ENCODE measurements at places on chromosomes 7 and 10.

- no peak for DNase-seq
Observed at GRCh38 chr10:100907175-100907574, 5.6 kb upstream of the SLF2 start.

DNA sequence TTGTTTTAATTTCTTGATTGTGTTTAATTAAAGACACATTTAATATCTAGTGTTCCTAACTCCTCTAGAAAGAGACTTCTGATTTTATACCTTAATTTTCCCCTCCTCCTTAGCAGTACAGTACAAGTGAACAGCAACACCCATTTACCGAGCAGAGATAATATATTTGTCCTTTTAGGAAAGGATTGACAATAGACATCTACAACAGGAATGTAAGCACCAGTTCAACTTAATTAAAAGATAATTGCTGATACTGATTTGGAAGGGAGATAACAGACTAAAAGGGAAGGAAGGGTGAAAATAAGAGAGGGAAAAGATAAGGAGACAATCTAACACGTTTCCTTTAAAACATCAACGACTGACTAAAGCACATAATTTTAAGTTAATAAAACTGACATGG is 119.3 kb downstream of the SRPK2 start:
- DNase-seq = no peak

DNA sequence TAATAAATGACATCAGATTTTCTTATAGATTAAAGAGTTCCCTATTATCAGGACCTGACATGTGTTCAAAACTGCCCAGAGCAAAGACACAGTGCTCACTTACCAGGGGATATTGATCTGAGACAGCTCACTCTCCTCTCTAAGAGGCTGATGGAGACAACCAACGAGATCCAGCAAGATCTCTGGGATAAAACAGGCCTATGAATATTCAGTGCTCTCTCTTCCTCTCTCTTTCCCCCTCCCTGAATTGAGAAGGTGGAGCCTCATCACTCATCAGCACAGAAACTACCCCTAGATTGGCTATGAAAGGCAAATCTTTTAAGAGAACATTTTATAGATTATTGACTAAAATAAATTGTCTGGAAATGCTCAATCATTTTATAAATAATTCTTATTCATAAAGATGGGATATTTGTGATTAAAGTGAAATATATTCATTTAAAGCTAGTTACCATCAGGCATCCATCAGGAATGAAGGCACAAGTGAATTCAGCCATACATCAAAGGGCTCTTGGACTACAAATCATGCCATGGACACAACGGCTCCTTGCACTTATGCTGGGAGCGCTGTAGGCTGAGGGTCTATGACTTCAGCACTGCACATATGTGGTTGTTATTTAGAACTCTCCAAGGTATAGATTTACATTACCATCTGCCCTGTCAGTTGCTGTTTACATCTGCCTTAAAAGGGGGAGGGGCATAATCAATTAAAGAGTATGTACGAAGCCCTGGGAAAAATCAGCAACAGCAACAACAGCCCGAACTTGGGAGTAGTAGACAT is 3.4 kb upstream of the PPP1R17 start:
- no peak for DNase-seq

- DNase-seq = no peak
Observed at GRCh38 chr10:971150-971542, 17.1 kb upstream of the GTPBP4 start.

GRCh38 chr10:130363899-130364445 is 227.8 kb downstream of the GLRX3 start:
- no peak for DNase-seq

DNA sequence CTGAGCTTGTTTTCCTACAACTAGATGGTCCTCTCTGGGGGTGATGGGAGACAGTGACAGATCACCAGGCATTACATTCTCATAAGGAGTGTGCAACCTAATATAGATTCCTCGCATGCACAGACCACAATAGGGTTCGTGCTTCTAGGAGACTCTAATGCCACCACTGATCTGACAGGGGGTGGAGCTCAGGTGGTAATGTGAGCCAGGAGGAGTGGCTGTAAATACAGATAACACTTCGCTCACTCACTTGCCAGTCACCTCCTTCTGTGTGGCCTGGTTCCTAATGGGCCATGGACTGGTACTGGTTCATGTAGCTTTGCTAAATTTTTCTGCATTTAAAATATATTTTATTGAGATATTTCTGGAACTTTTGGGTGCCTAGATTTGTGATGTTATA is 202.3 kb upstream of the ZNF32 start:
- DNase-seq = no peak

DNA sequence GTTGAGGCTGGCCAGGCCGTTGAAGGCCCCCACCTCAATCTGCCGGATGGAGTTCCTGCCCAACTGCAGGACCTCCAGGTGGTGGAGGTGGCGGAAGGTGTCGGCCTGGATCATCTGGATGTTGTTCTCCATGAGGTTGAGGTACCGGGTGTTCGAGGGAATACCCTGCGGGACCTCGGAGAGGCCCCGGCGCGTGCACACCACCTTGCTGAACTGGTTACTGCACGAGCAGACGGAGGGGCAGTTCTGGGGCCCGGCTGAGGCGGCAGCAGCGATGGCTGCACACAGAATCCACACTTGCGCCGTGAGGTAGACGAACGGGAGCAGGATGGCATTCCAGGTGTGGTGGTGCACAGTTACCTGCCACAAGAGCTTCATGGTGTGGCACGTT is 979 bp downstream of the LRRC4 start:
- DNase-seq = no peak

DNA sequence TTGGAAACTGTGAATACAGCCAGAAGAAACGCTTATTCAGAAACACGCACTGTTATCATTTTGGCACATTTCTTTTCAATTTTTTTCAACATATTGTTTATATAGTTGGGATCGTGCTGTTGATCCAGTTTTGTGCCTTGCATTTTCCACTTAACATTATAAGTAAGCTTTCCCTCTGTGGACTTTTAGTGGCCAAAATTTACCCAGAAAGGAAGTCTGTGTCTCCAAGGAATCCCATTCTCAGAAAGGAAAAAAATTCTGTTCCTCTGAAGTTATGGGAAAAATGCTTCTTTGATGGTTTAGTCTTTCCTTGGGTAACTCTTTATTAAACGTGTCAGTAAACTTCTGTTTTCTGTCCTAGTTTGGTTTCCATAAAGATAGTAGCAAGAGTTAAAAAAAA is 280.0 kb downstream of the REEP3 start:
- DNase-seq = no peak

GRCh38 chr7:46651070-46651469 is 730.0 kb upstream of the IGFBP3 start:
- no peak for DNase-seq

- no peak for DNase-seq
Observed at GRCh38 chr7:1071731-1072254, 16.1 kb upstream of the GPER1 start.

DNA sequence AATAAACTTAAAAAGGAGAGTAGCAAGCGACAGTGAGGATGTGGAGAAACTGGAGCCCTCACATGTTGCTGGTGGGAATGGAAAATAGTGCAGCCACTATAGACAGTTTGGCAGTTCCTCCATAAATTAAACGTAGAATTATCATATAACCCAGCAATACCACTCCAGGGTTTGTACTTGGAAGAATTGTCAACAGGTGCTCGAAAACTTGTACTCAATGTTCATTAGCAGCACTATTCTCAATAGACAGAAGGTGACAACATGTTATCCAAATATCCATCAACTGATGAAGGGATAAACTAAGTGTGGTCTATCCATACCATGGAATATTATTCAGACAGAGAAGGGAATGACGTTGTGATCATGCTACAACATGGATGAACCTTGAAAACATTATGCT is 71.9 kb downstream of the GALNT11 start:
- DNase-seq = no peak

DNA sequence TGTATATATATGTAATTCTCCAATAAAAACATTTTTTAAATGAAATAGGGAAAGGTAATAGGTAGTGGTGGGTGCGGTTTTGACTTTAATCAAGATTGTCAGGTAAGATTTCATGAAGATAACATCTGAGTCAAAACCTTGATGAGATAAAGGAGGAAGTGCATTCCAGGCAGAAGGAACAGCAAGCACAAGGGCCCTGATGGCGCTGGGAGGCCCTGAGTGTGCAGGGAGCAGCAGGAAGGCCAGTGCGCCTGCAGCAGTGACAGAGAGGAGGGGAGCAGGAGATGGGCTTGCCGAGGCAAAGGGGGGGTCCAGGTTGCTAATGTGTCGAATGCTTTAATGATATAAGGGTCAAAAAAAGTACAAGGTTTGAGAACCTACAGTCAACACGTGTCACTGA is 69.8 kb downstream of the GNA12 start:
- no peak for DNase-seq

DNA sequence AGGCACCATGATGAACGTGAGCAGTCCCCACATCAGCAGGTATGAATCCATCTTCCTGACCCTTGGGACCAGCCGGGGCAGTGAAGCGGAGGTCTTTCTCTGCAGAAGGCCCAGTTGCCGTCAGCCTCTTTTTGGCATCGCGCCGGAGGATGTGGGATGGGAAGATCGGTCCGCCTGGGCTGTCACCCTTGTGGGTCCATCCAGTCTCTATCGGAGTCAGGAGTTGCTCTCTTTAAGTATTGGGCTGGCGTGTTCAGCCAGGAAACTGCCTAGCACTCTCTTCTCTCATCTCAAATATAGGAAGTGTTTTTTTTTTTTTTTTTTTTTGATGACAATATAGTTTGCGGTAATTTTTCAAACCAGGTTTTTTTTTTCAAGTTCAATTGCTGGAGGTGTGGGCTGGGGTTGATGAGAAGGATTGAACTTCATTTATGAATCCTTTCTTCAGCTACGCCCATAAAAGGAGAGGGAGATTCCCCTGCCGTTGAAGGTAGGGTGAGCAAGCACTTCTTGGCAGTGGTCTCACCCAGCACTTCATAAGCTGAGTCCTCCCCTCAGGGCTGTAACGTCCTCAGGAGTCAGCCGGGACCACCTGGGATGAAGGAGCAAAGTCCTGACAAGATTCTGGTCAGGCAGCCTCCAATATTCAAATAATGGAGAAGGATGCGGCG is at the start of gene IL2RA:
TSS of gene IL2RA (minus strand) at position 267 of the 671 bp plus-strand sequence. CDS start at position 51, 216 bp downstream.
- peak; percentile 64 for DNase-seq

- no peak for DNase-seq
Observed at GRCh38 chr7:30176463-30177109, 41.8 kb downstream of the MTURN start.

- DNase-seq = no peak
Observed at GRCh38 chr7:2069472-2069860, 163.3 kb downstream of the MAD1L1 start.

Data from stimulated activated CD4-positive, alpha-beta T cell treated with anti-CD3 and anti-CD28 coated beads, Interleukin-1b, Interleukin-23, amount 100 ng/mL, for 1 hour (primary cell).